ENCODE measurements at places on chromosomes 5 and 9.
A peak's percentile ranks its signal among the peaks of the same experiment; 100 is the strongest.

GRCh38 chr9:127711226-127711701 is 4.2 kb downstream of the PTRH1 start:
- H3K27me3 ChIP-seq = no peaks in the 10 kb centered on the region
- H3K4me3 ChIP-seq = no peak overlapping the region
- peaks cover 6% of the 10 kb centered on the region for H3K4me1 ChIP-seq
- DNase-seq = no peak
- no peak overlapping the region for H3K27ac ChIP-seq
- H3K36me3 ChIP-seq = no peaks in the 10 kb centered on the region

DNA sequence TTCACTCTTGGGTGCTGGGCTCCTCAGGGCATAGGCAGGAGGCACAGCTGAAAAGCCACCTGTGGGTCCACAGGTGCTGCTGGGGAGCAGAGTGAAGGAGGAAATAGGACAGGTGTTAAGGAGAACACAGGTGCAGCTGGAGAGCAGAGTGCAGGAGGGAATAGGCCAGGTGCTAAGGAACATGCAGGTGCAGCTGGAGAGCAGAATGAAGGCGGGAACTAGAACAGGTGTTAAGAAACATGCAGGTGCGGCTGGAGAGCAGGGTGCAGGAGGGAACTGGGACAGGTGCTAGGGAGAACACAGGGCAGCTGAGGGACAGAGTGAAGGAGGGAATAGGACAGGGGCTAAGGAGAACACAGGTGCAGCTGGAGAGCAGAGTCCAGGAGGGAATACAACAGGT is 43.8 kb upstream of the PLEKHG4B start:
- H3K4me1 ChIP-seq = no peaks in the 10 kb centered on the region
- no peaks in the 10 kb centered on the region for H3K36me3 ChIP-seq
- no peak for DNase-seq
- no peak overlapping the region for H3K4me3 ChIP-seq
- no peak overlapping the region for H3K27ac ChIP-seq
- no peaks in the 10 kb centered on the region for H3K27me3 ChIP-seq

DNA sequence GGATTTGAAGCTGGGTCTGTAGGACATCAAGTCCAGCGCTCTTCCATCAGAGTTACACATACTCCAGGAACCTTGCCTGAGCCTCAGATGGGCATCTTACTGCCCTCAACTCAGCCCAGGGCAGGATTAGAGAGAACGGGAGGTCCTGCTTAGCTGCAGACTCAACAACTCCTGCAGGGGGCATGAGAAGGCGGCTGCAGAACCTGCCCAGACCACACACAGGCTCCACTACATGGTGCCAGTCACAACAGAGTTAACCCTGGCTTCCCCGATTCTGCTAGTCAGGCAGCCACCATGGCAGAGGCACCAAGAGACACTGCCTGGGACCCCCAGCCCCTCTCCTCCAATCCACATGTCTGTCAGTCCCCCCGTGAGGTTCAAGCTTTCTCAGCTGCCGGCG is 23.9 kb upstream of the CPLX2 start:
- H3K4me3 ChIP-seq = no peak overlapping the region
- H3K4me1 ChIP-seq = no peaks in the 10 kb centered on the region
- H3K36me3 ChIP-seq = no peaks in the 10 kb centered on the region
- no peaks in the 10 kb centered on the region for H3K27me3 ChIP-seq
- H3K27ac ChIP-seq = no peak overlapping the region

- no peaks in the 10 kb centered on the region for H3K27me3 ChIP-seq
- H3K4me1 ChIP-seq = peaks cover 13% of the 10 kb centered on the region
- H3K27ac ChIP-seq = peak overlapping the region; percentile 42
- H3K4me3 ChIP-seq = no peak overlapping the region
These were observed 43.9 kb upstream of the ORM1 start for GRCh38 chr9:114278881-114279570.

- H3K36me3 ChIP-seq = no peaks in the 10 kb centered on the region
- H3K4me1 ChIP-seq = no peaks in the 10 kb centered on the region
- H3K27me3 ChIP-seq = no peaks in the 10 kb centered on the region
- no peak overlapping the region for H3K27ac ChIP-seq
- no peak for DNase-seq
These were observed 1075.2 kb upstream of the SEMA6A start for GRCh38 chr5:117649821-117650220.

DNA sequence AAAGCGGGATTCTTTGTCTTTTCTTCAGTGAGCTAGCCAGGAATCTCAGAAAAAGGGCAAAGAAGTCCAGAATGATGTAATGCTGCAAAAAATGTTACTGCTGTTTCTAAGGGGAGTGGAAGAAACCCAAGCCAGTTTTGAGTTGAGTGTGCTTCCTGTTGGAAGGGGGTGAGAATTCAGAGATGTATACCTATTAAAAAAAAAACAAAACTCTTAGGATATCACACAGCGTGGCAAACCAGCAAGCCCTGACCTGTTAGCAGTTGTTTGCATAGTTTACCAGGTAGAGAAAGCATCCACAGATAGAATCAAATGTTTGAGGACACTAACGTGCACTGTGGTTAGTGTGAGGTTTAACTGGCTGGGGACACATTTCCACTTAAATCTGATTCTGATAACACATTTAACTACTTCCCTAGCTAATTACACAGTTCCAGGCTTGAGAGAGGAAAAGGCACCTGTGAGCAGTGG is 11.4 kb downstream of the BASP1 start:
- peaks cover 11% of the 10 kb centered on the region for H3K4me1 ChIP-seq
- no peaks in the 10 kb centered on the region for H3K27me3 ChIP-seq
- no peak for DNase-seq
- H3K36me3 ChIP-seq = no peaks in the 10 kb centered on the region
- peak overlapping the region; percentile 72 for H3K27ac ChIP-seq
- peak overlapping the region; percentile 53 for H3K4me3 ChIP-seq

DNA sequence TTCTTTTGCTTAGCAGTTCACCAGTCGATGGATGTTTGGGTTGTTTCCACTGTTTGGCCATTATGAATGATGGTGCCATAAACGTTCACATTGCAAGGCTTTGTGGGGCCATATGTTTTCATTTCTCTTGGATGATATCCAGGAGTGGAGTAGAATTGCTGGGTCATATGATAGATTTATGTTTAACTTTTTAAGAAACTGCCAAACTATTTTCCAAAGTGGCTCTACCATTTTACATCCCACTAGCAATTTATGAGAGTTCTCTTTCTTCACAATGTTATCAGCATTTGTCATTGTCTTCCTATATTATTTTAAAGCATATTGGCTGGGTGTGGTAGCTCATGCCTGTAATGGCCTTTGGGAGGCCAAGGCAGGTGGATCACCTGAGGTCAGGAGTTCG is 5.2 kb downstream of the GPR107 start:
- no peak overlapping the region for H3K27ac ChIP-seq
- DNase-seq = no peak
- H3K4me1 ChIP-seq = peaks cover 19% of the 10 kb centered on the region
- no peaks in the 10 kb centered on the region for H3K27me3 ChIP-seq
- no peaks in the 10 kb centered on the region for H3K36me3 ChIP-seq
- no peak overlapping the region for H3K4me3 ChIP-seq

GRCh38 chr5:149757197-149757947 is 27.3 kb downstream of the PPARGC1B start:
- DNase-seq = no peak
- no peaks in the 10 kb centered on the region for H3K27me3 ChIP-seq
- no peak overlapping the region for H3K4me3 ChIP-seq
- H3K27ac ChIP-seq = no peak overlapping the region
- no peaks in the 10 kb centered on the region for H3K4me1 ChIP-seq

DNA sequence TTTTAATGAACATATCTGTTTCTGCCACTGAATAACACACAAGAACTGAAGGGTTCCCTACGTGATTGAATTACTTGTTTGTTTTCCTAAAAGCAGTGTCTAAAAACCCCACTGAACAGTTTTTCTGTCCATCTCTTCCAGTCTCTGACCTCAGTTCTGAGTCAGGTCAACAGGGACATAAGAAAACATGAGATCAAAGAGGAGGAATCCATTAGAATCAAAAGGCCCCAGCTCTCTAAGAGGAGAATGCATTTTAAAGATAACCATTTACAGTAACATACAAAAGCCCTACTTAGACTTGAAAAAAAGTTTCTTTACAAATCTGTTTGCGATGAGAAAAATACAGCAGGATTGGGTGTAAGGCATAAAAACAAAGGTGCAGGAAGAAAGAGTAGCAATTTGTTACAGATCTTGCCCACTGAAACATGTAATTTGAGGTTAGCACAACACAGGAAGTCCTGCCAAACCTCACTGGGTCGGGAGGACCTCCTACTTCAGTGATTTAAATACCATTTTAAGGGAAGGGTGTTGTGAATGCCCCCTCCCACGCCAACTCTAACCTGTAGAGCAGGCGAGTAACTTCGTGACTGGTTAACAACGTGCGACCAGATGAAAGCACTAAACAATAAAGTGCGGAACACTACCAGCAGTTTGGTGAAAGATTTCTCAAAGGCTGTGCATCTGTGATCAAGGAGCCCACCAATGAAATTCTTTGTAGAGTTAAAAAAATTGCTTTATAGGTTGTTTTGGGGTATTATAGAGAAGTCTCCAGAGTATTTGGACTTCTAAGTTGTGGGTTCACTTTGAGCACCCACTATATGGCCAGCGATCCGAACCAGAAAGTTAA is 1.3 kb downstream of the QSOX2 start:
- H3K27me3 ChIP-seq = no peaks in the 10 kb centered on the region
- peak overlapping the region; percentile 83 for H3K4me3 ChIP-seq
- peaks cover 8% of the 10 kb centered on the region for H3K4me1 ChIP-seq
- H3K27ac ChIP-seq = no peak overlapping the region

DNA sequence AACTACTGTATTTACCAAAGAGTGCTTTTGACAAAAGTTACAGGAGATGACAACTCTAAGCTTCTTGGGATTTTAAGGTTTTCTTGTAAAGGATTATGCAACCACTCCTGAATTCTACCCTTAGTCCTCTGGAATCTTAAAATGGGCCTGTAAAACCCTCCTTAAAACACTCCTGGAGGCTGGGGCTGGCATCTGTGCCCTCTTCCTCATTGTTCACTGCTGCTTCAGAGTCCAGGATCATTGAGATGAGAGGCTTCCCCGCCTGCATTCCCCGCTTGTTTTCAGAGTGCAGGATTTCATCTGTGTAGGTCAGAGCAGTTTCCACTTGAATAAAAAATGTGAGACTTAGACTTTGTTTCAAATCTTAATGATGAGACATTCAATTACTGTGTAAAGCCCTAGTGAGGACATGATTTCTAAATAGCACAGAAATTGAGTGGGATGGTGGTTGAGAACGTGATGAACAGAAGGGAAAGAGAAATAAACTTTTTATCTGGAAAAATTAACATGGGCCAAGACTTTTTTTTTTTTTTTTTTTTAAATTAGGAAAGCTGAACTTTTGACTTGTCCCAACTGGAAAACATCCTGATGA is 40.4 kb downstream of the PCSK5 start:
- peaks cover 12% of the 10 kb centered on the region for H3K4me1 ChIP-seq
- no peak for DNase-seq
- peaks cover 11% of the 10 kb centered on the region for H3K36me3 ChIP-seq

DNA sequence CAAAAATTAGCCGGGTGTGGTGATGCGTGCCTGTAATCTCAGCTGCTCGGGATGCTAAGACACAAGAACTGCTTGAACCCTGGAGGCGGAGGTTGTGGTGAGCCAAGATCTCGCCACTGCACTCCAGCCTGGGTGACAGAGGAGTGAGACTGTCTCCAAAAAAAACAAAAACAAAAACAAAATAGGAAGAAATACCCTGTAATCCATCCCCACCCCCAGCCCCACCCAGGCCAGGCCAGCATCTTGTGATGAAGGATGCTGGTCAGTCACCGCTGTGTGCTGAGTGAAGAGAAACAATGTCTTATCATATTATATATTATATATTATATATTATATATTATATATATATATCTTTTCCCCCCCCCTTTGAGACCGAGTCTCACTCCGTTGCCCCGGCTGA is 15.4 kb upstream of the CCIN start:
- H3K36me3 ChIP-seq = peaks cover 19% of the 10 kb centered on the region
- no peak overlapping the region for H3K4me3 ChIP-seq
- H3K4me1 ChIP-seq = peaks cover 20% of the 10 kb centered on the region
- H3K27me3 ChIP-seq = no peaks in the 10 kb centered on the region

GRCh38 chr5:156380848-156381247 is 53.9 kb downstream of the SGCD start:
- no peaks in the 10 kb centered on the region for H3K36me3 ChIP-seq
- no peak for DNase-seq
- H3K4me1 ChIP-seq = no peaks in the 10 kb centered on the region
- no peaks in the 10 kb centered on the region for H3K27me3 ChIP-seq

DNA sequence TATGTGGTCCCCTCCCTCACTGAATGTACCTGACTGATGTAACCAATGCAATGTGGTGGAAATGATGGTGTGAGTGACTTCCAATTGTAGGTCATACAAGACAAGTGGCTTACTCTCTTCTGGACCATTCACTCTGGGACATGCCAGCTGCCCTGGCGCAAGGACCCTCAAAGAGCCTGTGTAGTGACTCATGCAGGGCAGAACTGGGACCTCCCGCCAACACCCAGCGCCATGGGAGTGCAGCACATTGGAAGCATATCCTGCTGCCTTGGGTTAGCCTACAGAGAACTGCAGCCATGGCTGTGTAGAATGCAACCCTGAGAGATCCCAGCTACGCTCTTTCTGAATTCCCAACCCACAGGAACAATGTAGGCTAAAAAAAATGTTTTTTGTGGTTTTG is 90.0 kb upstream of the PANK3 start:
- H3K36me3 ChIP-seq = peaks cover 3% of the 10 kb centered on the region
- H3K4me1 ChIP-seq = no peaks in the 10 kb centered on the region
- DNase-seq = no peak
- no peak overlapping the region for H3K27ac ChIP-seq

GRCh38 chr9:128638580-128638979 is 18.1 kb downstream of the DYNC2I2 start:
- no peak for DNase-seq
- H3K4me3 ChIP-seq = no peak overlapping the region
- H3K27ac ChIP-seq = no peak overlapping the region

GRCh38 chr5:179986328-179986727 is 78.6 kb upstream of the TBC1D9B start:
- no peaks in the 10 kb centered on the region for H3K4me1 ChIP-seq
- no peaks in the 10 kb centered on the region for H3K36me3 ChIP-seq
- no peak for DNase-seq
- no peak overlapping the region for H3K4me3 ChIP-seq
- no peaks in the 10 kb centered on the region for H3K27me3 ChIP-seq

- no peak for DNase-seq
- H3K4me1 ChIP-seq = no peaks in the 10 kb centered on the region
- no peaks in the 10 kb centered on the region for H3K36me3 ChIP-seq
- H3K27ac ChIP-seq = no peak overlapping the region
- no peak overlapping the region for H3K4me3 ChIP-seq
These were observed 774.5 kb upstream of the RGMB start for GRCh38 chr5:97998941-97999340.

DNA sequence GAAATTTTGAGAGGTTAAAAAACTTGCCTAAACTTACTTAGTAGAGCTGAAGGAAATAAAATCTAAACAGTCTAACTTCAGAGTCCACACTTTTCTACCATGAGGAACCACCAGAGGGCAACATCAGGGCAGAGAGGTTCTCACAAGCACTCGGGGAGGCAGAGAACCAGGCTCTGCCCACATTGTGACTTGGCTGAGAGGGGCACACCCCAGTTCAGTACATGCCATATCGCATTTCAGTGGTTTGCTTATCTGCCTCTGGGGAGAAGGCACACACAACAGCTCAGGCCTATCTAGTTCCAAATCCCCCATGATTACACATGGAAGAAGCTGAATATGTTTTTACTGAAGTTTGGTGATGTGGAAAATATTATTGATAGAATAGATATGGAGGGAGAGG is 49.2 kb downstream of the EQTN start:
- H3K4me3 ChIP-seq = no peak overlapping the region
- H3K27ac ChIP-seq = no peak overlapping the region
- DNase-seq = no peak
- H3K36me3 ChIP-seq = no peaks in the 10 kb centered on the region
- H3K27me3 ChIP-seq = no peaks in the 10 kb centered on the region

GRCh38 chr9:137435980-137436760 is 5.0 kb downstream of the ENTPD8 start:
- DNase-seq = no peak
- H3K4me1 ChIP-seq = peaks cover 10% of the 10 kb centered on the region
- no peak overlapping the region for H3K27ac ChIP-seq
- no peaks in the 10 kb centered on the region for H3K27me3 ChIP-seq
- no peak overlapping the region for H3K4me3 ChIP-seq
- no peaks in the 10 kb centered on the region for H3K36me3 ChIP-seq
